ENCODE measurements at places on chromosomes 1 and 21.

GRCh38 chr1:40844887-40845878 lies 17.0 kb downstream of the CITED4 start:
- DNase-seq, result no peak

GRCh38 chr1:869499-870244 lies 54.1 kb upstream of the SAMD11 start:
- DNase-seq, result peak; percentile 58

GRCh38 chr1:234776256-234776875 lies 166.4 kb upstream of the IRF2BP2 start:
- DNase-seq, result no peak

DNA sequence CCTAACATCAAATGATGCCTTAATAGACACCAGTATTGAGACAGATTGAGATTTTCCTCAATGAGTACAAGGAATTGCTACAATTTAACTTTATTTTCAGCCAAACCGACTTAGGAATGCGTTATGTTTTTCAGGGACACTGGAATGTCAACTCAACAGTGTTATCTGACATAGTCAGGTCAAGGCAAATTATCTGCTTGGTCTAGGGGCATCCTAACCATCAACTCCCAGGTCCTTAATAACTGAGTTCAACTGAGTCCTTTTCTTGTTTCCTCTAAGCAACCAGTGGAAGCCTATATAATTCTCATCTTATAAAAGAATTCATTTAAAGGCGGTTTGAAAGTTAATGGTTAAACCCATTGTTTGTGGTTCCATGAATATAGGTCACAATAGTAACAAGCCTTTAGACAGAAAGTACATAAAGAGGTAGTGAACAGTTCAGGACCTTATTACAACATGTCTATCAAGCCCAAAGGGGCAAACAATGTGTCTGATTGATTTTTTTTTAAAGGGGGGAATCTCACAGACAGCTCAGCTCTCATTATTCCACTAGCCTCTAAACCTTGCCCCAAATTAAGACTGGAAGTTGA lies 32.3 kb upstream of the NR5A2 start:
- DNase-seq, result no peak

DNA sequence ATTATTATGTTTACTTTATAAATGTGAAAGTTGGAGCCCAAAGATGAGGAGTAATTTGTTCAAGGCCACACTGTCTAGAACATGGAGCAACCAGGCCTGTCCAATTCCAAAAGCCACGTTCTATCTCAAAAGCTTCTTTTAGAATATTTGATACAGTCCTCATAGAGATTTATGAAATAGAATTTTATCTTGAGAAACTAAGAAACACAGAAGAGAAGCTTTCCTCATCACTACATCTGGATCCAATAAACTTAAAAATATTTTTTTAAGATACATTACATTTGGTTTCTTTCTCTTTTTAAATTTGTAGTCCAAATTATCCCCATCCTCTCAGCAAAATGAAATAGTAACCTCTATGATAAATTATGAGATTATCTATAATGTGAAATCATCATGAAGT lies 58.9 kb downstream of the DDAH1 start:
- no peak for DNase-seq

DNA sequence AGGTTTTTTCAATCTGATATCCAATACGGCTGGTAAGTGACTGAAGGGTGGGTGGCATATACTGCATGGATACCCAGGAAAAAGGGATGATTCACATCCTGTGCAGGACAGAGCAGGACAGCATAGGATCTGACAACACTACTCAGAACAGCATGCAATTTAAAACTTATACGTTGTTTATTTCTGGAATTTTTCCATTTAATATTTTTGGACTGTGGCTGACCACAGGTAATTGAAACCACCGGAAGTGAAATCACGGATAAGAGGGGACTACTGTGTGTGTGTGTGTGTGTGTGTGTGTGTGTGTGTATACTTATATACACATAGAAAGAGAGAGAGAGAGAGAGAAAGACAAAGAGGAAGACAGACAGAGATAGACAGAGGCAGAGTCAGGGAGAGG lies 23.0 kb downstream of the ERICH3 start:
- DNase-seq, result no peak

DNA sequence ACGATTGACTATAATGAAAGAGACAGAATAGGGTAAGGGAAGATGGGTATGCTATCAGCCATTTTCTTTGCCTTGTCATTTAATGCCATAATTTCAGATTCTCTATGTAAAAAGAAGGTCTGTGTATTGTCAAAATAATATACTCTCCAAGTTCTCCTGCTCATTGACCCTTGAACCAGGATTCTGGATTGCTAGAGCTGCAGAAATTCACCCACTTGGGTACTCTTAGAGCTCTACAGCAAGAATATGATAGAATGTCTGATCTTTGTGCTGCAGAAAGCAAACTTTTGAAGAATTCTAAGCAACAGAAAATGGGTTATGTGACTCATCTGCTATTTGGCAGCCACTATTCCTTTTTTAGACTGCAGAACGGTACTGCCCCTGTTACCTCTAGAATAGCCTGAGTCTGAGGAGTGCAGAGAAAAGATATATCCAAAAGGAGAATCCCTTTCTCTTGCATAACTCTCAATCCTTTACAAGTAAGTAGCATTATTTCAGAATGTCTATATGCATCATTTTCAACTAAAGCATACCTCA lies 78.2 kb upstream of the TENT5C start:
- DNase-seq, result no peak

All from GM18507 (cell line).